ENCODE measurements at places on chromosomes 1 and 21.

DNA sequence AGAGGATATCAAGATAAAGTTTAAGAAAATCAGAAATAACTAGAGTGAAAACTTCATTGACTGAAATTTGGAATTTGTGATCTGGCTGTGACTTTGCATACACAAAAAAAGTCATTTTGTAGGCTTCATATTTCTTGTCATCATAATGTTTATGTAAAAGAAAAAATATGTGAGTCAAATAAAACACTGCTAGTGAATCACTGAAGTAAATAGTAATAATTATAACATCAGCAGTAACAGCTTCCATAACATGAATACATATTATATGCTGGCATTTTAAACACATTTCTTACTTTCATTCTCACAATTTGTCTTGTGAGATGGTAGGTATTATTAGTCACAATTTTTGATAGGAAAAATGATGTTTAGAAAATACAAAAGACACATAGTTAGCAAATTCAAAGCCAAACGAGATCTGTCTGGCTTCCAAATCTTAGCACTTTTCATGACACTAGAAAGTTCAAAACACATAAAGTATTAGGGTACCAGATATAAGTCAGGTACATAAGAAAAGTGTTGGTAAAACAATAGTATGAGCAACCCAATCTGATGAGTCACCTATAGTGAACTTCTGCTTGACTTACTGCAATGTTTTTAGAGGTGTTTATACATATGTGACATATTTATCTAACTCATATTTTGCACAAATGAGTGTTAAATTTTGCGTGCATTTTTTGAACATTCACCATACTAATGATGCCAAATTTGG lies 241.0 kb upstream of the SNX7 start:
- DNase-seq, result no peak

DNA sequence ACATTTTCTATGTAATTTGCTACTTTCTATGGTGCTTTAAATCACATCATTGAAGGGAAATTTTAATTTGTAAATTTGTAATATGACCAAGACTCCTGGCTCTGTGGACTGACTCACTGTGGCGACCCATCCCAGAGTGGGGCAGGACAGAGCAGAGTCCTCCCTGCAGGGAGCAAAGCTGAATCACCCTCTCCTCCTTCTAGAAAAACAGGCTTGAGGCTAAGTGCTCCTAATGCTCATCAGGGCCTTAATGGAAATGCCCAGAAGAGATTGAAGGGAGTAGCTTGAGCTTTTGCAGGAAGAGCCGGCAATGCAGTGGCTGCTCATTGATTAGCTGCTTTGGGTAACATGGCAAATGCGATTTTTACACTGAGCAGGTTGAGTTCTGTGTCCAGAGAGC lies 16.8 kb downstream of the S100A10 start:
- DNase-seq, result no peak

DNA sequence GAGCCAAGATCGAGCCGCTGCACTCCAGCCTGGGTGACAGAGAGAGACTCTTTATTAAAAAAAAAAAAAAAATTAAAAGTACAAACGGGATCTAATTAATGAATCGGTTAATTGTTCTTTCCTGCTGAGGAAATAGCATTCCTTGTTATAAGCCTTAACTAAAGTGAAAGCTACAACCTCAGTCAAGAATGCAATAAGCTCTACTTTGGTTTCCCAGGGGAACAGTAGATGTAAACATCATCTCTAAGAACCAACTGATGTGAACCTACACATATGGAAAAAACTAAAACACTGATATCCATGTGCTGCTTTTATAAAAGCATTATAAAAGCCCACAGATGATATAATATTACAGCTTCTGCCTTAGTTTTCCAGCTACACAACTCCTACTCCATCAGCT lies 41.9 kb downstream of the LPGAT1 start:
- no peak for DNase-seq

DNA sequence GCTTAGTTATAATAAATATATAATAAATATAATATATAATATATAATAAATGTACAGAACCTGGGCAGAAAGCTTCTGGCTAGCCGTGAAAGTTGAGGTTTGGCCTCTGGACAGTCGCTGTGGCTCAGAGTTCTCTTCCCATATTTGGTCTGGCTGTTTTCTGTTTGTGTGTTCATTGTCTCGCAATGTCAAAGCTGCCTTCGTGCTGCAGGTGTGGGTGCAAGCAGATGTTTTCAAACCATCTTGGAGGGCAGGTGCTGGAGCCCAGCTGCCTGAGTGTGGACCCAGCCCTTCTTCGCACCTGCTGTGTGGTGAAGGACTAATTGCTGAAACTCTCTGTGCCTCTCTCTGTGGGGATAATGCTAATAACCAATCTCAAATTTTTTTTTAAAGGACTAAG lies 3.6 kb upstream of the CSTB start:
- DNase-seq, result no peak

DNA sequence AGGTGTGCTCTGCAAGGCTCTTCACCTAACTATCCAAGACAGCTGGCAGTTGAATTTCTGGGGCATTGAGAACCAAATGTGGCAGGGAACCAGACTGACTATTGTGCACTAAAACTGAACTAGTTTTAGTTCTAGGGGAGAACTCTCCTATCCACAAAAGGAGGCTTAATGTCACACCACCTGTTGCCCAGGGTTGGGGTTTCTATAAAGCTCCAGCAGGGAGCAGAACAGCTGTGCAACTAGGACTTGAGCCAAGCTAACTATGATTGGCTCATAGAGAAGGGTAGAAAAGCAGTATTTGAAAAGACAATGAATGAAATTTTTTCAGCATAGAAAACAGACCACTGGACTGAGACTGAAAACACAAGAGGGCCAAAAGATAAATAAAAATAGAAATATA lies 53.3 kb upstream of the FGGY start:
- DNase-seq, result no peak

GRCh38 chr1:89870998-89871397 lies 50.2 kb downstream of the LRRC8D start:
- no peak for DNase-seq

GRCh38 chr21:32921632-32922230 lies 104.0 kb upstream of the OLIG2 start:
- DNase-seq, result peak; percentile 48

DNA sequence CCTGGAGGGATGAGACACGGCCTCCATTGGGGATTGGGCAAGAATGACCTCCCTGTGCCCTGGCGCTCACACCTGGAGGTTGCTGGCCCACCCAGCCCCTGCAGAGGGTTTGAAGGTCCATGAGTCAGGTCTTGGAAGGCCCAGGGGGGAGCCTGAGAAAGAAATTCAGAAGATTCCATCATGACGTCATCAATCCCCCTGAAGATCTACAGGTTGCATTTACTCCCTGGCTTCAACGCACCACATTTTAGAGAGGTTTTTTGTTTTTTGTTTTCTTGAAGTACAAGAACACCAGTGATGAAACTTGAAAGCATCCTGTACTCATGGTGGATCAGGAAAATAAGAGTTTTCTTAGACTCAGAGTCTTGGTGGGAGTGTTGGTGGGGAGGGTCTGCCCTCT lies 82.4 kb upstream of the SLC25A33 start:
- no peak for DNase-seq

GRCh38 chr1:82343381-82343780 lies 542.6 kb downstream of the ADGRL2 start:
- no peak for DNase-seq

- no peak for DNase-seq
These were observed 47.9 kb downstream of the GON4L start for GRCh38 chr1:155809088-155809487.

GRCh38 chr21:39651206-39651605 lies 38.5 kb downstream of the B3GALT5 start:
- no peak for DNase-seq

DNA sequence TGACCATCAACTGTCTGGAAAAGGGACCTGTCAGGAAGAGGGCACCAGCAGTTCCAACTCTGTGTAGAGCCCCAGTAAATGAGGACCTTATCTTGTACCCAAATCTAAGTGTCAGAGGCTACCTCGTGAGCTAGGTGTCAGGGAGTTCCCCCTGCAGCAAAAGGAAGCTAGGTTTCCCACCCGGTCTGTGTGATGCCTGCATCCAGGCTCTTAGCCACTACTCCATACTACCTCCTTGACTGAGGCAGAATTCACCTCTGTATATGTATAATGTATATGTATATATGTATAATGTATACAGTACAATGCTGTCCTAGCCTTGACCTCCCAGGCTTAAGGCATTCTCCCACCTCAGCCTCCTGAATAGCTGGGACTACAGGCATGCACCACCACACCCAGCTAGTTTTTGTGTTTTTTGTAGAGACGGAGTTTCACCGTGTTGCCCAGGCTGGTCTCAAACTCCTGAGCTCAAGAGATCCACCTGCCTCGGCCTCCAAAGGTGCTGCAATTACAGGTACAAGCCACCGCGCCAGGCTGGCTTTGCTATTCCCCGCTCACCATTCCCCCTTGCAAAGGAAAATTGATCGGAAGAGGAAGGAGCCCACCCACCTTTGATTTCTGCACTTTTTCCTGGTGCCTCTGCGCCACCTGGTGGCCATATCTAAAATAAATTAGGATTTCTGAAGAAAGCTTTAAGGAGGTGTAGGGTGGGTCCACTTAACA lies 15.7 kb upstream of the LUZP1 start:
- peak; percentile 44 for DNase-seq

DNA sequence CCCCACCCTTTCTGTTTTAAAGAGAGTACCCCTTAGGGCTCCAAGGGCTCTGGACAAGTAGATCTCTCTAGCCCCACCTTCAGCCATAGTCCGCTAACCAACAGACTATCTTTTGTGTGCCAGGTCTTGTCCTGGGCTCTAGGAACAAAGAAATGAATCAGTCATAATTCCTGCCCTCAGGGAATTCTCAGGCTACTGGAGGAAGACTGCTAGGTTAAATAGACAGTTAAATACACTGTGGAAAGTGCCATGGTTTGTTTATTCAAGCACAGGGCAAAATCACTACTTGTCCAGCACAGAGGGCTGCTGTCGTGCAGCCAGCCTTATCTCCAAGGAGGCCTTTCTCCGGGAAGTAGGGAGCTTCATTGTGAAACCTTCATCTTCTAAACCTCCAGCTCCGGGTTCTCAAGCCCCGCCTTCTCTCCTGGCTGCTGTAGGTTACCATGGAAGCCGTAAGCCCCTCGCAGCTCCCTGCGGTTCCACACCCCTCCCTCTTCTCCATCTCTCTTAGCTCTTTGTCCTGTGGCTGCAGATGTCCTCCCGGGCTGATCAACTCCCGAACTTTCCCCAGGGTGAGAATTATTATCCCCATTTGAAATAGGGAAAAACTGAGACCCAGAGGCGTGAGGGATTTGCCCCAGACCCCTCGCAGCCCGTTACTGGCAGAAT lies 29.8 kb downstream of the SHISAL2A start:
- peak; percentile 19 for DNase-seq

DNA sequence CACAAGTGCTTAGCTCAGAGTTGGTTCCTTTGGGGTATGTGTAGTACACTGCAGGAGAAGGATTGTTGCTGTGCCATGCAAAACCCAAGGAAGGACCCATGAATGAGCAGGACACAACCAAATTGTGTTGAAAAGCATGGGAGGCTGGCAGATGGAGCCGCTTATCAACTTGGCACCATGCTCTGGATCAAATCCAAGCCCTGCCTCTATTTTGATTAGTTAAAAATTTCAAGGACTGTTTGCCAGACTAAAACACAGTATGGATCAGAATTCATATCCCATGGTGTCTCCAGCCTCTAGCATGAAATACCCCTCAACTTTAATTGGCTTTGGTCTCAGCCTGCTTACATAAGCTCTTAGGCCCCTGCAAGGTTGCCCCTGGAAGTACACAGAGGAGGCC lies 27.8 kb downstream of the CCDC185 start:
- no peak for DNase-seq

DNA sequence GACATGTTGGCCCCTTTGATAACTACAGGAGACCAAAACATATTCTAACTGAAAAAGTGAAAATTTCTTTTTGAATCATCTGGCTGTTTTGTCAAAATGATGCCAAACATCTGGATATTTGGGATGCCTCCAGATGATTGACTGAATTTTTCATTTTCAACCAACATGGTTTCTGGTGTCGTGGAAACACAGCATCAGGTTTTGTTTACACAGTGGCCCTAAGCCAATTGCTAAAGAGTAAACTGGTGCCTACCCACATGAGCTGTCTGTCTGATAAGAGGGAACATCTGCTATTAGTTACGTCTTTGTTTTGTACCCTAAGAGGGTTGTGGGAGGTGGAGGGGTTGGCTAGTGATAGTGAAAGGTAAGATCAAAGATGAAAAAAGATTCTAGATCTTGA lies 204.8 kb downstream of the KCNK2 start:
- no peak for DNase-seq

DNA sequence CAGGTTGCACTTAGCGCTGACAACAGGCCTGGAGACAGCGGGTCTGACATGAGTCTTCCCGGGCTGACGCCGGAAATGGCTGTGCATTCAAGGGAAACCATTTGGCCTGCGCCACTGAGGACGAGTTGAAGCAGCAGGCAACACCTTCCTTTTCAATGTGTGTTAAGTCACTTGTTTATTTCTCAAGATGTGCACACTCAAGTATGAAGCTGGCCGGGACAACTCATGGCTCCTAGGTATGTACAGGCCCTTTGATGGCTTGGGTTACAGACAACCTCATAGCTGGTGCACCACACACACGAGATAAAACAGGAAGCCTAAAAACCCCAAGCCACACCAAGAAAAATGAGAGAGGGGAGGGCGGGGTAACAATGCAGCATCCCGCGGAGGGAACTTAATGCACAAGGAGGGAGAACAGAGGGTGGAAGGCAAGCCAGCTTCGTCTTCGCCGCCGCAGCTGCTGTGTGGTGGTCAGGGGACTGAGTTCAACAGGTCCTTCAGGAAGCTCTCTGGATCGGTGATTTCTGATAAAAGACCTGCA lies 118.0 kb upstream of the IFFO2 start:
- DNase-seq, result no peak

DNA sequence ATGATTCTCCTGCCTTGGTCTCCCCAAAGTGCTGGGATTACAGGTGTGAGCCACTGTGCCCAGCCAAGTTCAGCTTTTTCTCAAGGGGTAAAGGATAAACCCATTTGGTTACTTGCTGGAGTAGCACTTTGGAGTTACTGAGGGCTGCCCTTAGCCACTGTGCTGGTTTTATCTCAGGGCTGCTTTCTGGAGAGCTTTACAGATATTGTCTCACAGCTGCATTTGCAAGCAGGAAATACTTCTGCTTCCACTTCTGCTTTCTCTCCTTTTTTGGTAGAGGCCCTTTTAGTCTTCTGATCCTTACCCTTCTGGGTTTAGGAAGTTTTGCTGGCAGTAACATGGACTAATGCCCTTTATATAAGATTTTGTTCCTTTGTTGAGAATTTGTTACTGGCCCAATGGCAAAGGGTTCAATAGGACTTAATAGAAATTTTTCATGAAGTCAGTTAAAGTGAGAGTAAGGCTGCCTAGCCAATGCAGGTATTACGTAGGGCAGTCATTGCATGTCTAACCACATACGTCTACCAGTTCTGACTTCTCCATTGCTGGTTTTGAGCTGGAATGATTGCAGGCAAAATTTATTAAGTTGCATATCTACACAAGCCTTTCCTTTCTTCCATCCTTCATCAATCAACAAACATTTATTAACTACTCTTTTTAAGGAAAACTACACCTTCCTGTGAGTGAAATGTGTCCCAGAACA lies 24.4 kb downstream of the CAP1 start:
- DNase-seq, result no peak

GRCh38 chr1:65170511-65171142 lies 22.6 kb downstream of the AK4 start:
- no peak for DNase-seq

- no peak for DNase-seq
These were observed 7.8 kb upstream of the OR14I1 start for GRCh38 chr1:248710305-248710900.

GRCh38 chr1:215637041-215637573 lies 70.0 kb downstream of the KCTD3 start:
- no peak for DNase-seq

All from endothelial cell (in vitro differentiated cells).